ENCODE measurements at places on chromosomes 6 and 20.

DNA sequence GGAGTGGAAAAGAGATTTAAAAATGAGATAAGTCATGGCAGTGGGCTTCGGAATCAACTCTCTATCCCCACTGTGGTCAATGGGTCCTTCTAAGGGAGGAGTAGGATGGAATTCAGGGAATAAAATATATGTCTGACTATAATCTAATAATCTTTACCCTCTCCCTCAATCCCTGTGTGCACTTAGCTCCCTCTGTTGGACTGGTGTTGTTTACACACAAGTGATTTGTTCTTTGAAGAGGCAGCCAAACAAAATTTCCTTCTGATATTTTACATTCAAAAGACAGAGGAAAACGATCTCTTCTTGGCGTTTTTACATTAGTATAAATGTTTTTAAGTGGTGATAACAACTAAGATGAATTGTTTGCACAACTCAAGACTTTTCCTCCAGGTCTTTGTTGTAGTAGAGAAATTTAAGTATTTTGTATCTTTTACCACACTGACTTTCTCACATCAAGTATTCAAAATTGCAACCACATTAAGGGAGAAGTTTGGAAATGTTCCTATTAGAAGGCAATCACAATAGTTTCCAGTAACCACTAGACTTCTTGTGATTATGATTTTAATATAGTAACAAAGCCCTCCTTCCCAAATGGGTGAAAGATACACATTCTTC is 317.8 kb downstream of the CENPW start:
- no peak for DNase-seq

- DNase-seq, result no peak
These were observed 53.5 kb upstream of the SLC22A16 start for GRCh38 chr6:110529907-110530306.

- DNase-seq, result no peak
These were observed 70.7 kb upstream of the RAB32 start for GRCh38 chr6:146472918-146473317.

GRCh38 chr20:47668313-47669151 is 116.7 kb downstream of the SULF2 start:
- DNase-seq, result no peak

GRCh38 chr6:141688916-141689315 is 443.8 kb upstream of the GJE1 start:
- DNase-seq, result no peak

- no peak for DNase-seq
These were observed 256.5 kb downstream of the HACE1 start for GRCh38 chr6:104603108-104603745.

- no peak for DNase-seq
These were observed 447.7 kb downstream of the PHF3 start for GRCh38 chr6:64083261-64083660.

DNA sequence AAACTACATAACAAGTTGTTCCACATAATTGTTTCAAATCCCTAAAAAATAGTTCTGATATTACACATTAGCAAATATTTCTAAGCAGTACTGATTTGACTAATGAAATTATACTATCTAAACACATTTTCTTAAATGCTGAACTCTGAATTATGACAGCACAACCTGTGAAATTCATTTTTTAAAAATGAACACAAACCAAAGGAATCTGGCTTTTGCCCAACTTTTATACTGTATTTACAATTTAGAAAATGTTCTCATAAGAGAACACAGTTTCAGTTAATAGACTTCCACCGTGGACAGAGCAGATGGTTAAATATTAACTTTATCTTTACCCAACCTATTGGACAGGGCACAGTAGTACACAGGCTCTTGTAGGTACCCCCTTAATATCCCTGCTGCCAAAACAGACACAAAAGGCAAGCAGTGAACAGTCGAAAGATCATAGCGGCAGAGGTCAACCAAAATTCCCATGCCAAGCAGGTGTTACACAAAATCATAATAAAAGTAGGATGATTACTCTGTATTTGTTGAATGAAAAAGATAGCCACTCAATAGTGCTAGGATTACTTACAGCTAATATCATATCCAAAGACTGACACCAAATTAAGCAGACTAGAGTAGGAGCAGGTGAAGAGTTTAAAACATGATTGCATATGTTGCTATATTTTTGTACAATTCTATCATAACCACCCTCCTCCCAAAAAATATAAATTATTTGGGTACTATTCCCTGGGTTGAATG is 122.5 kb downstream of the RNGTT start:
- no peak for DNase-seq

DNA sequence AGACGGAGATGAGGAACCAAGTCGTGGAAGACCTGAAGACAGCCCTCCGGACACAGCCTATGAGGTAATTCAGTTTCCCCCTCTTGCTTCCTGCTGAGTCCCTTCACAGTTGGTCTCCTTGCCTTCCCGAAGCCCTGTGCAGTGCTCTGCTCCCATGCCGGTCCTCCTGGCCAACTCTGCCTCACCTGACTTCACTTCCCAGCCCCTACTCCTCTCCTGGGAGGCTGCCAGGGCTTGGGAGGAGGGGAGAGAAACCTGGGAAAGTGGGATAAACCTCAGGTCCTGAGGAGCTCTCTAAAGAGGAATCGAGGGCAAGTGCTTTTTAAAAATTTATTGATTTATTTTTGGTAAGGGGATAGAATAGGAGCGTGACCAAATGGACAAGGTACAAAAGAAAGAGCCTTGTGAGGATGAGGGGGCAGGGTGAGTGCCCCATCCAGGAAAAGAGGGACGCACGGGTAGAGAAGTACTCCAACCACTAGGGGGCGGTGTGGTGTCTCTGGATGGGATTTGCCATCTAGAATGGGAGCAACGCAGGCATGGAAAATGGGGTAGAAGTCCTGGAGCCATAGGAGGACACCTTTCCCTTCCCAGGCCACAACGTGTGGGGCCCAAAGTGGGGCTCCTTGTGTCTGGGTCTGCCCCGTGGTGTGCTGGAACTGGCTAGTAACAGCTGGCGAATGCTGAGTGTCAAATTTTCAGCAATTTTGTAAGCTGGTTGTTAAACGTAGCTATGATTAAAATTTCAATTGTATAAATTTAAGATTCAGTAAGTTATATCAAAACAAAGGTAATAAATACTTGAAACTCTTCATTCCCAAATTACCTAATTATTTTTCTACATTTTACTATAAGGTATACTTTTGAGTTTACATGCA is 69.0 kb downstream of the MOCS1 start:
- DNase-seq, result peak; percentile 5

GRCh38 chr20:6213311-6213710 is 90.5 kb upstream of the FERMT1 start:
- DNase-seq, result no peak

GRCh38 chr20:32359633-32360332 is 1.7 kb downstream of the ASXL1 start:
- peak; percentile 21 for DNase-seq

DNA sequence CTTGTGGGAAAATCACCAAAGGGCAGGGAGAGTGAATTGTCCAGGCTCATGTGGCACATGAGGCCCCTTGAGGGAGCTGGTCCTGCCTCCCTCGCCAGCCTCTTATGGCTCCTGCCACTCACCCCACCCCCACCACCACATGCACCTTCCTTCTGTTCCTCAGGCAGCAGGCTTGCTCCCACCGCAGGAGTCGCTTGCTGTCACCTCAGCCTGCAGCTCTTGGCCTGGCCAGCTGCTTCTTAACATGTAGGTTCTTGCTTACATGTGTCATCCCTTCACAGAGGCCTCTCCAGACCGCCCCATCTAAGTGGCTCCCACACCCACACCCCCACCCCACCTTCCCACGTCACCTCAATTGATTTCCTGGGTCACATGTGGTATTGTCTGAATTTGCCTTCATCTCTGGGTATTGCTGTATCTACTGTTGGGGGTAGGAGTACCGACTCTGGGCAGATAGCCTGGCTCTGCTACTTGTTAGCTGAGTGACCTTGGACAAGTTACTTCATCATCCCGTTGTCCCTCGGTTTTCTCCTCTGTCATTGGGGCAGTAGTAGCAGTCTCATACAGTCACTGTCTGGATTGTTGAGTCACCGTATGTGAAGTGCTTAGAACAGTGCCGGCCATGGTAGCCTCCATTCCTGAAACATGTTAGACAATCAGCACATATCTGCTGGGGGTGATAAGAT is 41.7 kb downstream of the SLC9A8 start:
- no peak for DNase-seq

DNA sequence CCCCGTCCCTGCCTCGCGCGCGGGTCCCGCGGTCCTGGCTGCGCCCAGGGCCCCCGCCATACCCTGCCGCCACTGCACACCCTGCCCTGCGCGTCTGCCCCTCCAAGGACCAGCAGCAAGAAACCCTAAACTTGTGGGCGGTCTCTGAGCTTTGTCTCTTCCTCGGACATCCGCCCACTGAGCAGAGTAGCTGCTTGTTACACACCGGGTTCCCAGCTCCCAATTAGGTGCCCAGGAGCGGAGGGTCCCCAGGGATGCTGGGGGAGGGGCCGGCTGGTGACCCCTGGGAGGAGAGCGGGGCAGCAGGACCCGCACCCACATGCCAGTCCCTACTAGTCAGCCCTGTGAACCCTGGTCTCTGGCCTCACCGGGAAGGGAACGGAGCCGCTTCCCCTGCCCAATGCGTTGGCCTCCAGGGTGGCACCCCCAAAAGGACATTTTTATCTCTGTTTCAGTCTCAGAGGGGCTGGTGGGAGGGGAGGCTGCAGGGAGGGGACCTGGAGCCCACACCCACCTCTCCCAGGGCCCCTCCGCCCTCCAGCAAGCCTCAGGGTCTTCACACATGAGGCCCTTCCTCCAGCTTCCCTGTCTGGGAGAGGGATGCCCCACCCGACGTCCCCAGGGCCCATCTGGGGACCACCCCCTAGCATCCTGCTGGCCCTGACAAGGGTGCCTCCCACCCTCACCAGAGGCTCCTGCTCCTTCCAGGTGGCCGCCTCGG is 10.5 kb downstream of the STMN3 start:
- DNase-seq, result no peak

GRCh38 chr6:44397424-44398164 is 10.1 kb downstream of the CDC5L start:
- no peak for DNase-seq

DNA sequence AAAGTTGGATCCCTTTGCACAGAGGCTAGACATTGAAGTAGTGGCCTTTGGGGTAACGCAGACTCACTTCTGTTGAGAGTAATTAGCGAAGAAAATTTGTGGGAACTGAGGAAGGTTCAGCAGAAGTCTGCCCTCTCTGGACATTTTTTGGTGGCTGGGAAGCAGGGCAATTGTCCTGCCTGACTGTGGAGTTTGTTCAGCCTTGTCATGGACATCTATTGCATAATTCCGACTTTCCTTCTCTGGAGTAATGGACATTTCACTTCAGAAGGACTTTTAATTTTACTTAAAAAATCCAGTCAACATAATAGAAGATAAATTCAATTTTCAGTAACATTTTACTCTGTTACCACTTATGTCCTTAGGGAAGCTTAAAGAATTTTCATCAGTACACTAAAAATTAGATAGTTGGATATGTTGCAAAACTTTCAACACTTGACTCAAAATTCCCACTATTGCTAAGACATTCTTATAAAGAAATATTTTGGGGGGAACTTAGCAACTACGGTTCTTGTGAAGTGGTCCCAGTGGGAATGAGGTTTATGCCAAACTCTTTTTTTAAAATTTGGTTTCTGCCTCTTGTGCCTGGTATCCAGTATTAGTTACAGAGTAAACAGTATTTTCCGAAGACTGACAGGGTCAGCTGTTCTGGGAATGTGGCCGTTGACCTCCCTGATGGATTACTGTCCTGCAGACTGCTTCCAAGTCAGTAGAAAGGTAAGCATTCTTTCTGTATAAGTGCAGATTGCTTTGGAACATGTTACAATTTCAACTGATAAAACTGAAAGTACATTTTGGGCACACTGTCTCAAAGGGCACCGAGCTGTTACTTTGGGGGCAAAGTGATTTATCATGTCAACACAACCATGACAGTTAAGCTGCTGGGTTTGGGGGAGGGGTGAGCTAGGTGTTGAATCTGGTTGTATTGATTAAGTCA is 100.6 kb upstream of the MLIP start:
- DNase-seq, result no peak

Data from central memory CD4-positive, alpha-beta T cell (primary cell).